Thoracic aorta endothelial cell (primary cell): ENCODE measurements at places on chromosomes 5 and 9. TPM values are rescaled to one million over a fixed set of nuclear protein-coding genes. Genes with fewer than 3 reads are reported as not detected.

ZNF367 gene
- total RNA-seq, result 13.8 and 16.7 TPM in 2 replicates

LCN12 gene
- not detected in 2 replicates for total RNA-seq

LCN9 gene
- total RNA-seq, result not detected in 2 replicates

KCNV2 gene
- total RNA-seq, result not detected in 2 replicates

SPINK4 gene
- not detected in 2 replicates for total RNA-seq

CCNJL gene
- 4.0 TPM in 2 replicates for total RNA-seq

SLC6A3 gene
- total RNA-seq, result not detected in 2 replicates

RGS3 gene
- total RNA-seq, result 158 and 214 TPM in 2 replicates

PLPPR1 gene
- 0.79 and 1.1 TPM in 2 replicates for total RNA-seq

KLHL3 gene
- total RNA-seq, result 18.3 and 29.7 TPM in 2 replicates
